ENCODE measurements at places on chromosomes 11 and 22. TPM values are rescaled to one million over a fixed set of nuclear protein-coding genes. Genes with fewer than 3 reads are reported as not detected.
A peak's percentile ranks its signal among the peaks of the same experiment; 100 is the strongest.

GRCh38 chr11:65781962-65782815 is 1.4 kb upstream of the AP5B1 start:
- DNase-seq = no peak

Gene GGT1
- 0.91 TPM for total RNA-seq

- DNase-seq = no peak
Measured at GRCh38 chr11:17897495-17897894, 115.4 kb downstream of the SERGEF start.

DNA sequence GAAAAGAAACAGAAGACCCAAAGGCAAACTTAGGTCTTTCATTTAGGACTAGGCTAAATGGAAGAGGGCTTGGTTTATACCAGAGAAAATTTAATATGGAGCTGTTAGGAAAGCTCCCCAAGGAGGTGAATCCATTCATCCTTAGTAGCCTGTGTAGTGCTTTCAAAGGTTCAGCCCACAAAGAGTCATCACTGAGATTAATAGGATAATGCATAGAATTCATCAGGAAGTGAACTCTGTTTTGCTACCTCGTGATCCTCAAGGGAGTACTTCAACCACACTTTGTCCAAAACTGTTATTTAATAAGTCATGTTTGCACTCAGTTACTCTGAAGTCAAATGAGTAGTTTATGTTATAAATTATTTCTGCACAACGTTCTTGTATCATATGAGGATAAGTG is 43.3 kb upstream of the MMP7 start:
- DNase-seq = no peak

- DNase-seq = no peak
Measured at GRCh38 chr11:68143310-68143689, 22.1 kb upstream of the CHKA start.

DNA sequence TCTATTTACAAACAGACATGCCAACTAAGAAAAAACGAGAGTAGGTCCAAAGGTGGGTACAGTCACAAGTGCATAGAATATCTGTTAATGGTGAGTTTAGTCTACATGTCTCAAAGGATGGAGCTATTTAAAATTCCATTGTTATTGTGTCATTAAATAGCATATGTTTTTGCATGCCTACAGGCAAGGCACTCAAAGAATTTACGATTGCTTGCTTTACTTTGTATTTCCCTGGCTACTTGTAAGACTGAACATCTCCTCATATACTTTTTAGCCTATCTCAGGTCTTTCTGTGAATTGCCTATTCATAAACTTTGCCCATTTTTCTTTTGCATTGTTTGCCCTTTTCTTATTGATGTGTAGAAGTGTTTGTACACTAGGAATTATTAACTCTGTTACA is 39.7 kb downstream of the DEUP1 start:
- no peak for DNase-seq

DNA sequence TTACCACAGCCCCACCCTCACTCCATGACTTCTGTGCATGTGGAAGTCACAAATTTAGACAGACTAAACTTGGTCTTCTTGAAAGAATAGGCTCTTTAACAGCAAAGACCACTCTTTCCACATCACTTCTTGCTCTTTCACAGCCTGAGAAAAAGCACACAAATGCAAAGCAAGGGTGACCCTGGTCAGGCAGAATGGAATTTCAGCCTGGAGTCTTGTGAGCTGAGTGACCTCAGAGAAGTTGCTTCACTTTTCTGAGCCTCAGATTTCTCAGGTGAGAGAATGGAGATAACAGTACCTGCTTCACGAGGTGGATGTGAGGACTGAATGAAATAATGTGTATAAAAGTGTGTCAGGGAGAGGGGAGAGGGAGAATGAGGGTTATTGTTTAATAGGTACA is 26.8 kb upstream of the LIPT2 start:
- DNase-seq = no peak

Gene TTC28
- total RNA-seq = 34.9 TPM

- DNase-seq = peak; percentile 16
Measured at GRCh38 chr11:963852-964251, 38.2 kb downstream of the AP2A2 start.

DNA sequence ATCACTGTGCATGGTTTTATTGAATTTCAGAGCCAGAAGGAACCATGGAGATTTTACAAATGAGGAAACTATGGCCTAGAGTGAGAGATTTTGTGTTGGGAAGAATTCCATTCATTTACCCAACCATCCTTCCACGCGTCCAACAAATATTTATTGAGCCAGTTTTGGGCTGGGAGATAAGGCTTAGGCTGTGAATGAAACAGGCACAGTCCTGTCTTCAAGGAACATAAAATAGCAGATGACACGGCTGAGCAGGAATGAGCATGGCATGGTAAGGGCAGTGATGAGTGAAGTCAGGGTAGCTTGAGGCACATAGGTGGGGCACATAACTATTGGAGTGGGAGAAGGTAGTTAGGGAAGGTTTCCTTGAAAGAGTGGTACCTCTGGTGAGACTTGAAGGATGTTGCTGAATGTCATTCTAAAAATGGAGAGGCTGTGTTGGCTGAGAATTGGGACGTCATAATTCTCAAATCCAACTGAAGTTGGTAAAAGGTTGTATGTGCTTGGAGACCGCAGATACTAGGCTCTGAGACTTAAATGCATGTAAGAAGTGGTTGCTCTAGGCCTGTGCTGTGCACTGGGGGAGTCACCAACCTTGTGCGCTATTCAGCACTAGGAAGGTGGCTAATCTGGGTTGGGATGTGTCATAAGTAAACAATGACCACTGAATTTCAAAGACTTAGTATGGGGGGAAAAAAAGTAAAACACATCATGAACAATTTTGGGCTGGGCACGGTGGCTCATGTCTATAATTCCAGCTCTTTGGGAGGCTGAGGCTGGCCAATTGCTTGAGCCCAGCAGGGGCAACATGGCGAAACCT is 51.9 kb downstream of the TEAD1 start:
- no peak for DNase-seq

DNA sequence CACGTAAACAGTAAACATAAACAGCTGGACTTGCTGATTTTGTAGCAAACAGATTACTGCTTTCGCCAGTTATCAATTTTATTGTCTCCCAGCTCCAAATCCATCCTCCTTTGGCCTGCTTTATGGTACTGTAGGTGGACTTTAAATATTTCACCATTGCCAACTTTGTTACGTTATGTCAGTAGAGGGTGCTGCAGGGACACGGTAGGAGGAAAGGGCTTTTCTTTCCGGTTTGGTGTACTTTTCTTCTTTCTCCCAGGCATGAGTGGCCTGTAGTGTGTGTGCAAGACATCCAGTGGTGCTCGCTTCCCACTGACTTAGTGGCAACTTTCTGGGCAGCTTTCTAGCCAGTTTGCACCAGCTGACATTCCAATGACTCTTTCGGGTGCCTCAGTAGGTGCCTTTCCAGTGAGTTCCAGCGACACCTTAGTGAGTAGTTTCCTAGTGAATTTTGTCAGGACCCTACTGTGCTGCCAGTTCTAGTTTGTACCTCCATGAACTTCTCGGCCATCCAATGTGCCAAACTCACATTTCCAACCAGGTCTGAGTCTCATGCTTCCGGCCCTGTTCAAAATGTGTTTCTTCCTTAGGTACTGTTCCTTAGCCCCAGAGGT is 267.6 kb upstream of the TENM4 start:
- no peak for DNase-seq

- no peak for DNase-seq
Measured at GRCh38 chr11:61106894-61107470, 4.7 kb downstream of the CD5 start.

Gene KCNJ11
- 13.4 TPM for total RNA-seq

GRCh38 chr11:10885703-10886363 is 28.0 kb upstream of the ZBED5 start:
- DNase-seq = no peak

Gene CD6
- total RNA-seq = 0.12 TPM

DNA sequence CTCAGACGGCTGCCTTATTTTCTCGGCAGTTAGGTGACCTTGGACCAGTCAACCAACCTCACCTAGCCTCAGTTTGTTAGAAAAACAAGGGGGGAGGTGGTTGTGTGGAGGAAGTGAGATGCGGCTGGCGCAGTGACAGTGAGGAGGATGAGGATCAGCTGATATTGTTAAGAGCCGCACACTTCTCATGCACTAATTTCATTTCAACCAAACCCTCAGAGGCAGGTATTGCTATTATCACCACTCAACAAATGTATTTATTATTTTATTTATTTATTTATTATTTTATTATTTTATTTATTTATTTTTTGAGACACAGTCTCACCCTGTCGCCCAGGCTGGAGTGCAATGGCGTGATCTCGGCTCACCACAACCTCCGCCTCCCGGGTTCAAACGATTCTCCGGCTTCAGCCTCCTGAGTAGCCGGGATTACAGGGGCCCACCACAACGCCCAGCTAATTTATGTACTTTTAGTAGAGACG is 2.1 kb downstream of the LGALS1 start:
- no peak for DNase-seq

Gene OR4D5
- not detected for total RNA-seq

Gene TMEM132A
- 3.1 TPM for total RNA-seq

Gene RAG2
- total RNA-seq = not detected

Gene P2RY6
- 1.2 TPM for total RNA-seq

GRCh38 chr11:27216270-27217149 is 146.5 kb downstream of the CCDC34 start:
- peak; percentile 84 for DNase-seq

GRCh38 chr22:42623301-42623751 is 8.6 kb upstream of the POLDIP3 start:
- DNase-seq = no peak

- DNase-seq = no peak
Measured at GRCh38 chr11:93623179-93623578, 38.3 kb upstream of the CEP295 start.

GRCh38 chr11:66289548-66290329 is 796 bp upstream of the YIF1A start:
- peak; percentile 83 for DNase-seq

DNA sequence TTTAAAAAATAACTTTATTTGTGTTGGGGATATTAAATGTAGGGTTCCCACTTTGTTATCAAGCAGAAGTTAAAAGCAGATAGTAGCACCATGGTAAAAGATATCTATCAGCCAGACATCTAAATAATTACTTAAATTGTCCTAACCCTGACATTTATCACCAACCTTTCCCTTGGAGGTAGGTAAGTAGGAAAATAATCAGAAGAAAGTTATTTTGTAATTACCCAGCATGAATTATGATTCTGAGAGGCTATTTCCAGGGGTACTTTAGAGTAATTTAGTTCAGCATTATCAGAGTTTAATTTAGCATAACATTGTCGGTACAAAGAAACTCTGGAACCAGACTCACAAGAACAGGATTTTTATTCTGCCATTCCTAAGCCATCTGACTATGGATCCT is 23.2 kb upstream of the LRRC55 start:
- no peak for DNase-seq

DNA sequence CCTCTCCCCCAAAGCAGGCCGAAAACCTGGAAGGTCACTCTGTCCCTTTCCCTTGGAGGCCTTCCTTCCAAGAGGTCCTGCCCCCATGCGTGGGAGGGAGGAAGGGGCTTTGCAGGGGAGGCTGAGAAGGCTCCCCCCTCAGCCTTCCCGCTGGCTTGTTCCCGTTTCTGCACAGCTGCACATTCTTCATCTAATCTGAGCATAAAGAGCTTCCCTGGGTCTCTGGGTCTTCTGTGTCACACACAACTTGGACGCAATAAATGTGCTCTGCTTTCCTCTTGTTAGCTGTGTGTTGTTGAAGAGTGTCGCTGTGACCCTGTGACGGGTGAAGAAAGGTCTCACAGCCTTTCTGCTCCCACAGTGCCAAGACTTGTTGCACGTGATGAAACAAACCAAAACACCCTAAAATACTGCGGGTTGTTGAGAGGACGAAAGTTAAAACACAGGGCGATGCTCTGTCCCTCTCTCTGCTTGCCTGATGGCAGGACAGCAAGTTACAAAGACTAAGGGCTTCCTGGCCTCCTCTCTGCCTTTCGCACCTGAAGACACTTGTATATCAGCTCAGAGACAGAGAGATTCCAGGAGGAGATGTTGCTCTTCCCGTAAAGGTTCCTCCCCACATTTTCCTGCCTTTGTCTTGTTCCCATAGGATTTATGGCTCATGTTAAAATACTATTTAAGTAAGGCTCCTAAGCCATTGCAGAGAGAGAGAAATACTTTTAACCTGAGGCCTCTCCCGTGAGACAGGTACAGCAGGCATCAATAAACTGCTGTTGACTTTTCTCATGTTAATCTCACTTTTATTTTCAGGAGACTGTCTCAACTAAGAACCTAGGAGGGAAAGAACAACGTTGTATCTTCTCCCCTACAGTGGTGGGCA is 15.4 kb upstream of the IFITM3 start:
- no peak for DNase-seq

- no peak for DNase-seq
Measured at GRCh38 chr11:125346179-125346530, 149.9 kb downstream of the FEZ1 start.

DNA sequence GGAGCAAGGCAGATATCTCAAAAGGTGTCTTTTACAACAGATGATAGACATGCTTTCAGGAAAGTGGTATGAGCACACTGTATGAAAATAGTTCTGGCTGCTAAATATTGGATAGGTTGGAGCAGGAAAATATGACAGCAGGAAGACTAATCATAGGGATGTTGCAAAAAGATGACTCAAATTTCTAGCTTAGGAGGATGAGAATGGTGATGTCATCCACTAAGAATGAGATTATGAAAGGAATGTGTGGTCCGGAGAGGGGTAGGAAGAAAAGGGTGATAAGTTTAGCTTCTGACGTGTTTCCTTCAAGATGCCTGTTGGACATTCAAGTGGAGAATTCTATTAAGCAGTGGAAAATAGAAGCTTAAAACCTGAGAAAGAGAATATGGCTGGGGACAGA is 46.4 kb downstream of the RCN1 start:
- no peak for DNase-seq

DNA sequence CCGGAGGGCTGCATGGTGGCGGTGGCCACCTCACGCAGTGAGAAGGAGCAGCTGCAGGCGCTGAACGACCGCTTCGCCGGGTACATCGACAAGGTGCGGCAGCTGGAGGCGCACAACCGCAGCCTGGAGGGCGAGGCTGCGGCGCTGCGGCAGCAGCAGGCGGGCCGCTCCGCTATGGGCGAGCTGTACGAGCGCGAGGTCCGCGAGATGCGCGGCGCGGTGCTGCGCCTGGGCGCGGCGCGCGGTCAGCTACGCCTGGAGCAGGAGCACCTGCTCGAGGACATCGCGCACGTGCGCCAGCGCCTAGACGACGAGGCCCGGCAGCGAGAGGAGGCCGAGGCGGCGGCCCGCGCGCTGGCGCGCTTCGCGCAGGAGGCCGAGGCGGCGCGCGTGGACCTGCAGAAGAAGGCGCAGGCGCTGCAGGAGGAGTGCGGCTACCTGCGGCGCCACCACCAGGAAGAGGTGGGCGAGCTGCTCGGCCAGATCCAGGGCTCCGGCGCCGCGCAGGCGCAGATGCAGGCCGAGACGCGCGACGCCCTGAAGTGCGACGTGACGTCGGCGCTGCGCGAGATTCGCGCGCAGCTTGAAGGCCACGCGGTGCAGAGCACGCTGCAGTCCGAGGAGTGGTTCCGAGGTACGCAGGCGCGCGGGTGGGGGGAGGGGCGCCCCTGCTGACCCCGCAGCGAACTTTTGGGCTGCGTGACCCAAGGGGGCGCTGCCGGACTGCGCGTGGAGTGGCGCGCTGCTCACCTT is 670 bp downstream of the NEFH start:
- no peak for DNase-seq

Measured in heart left ventricle (tissue), 16 donors.